ENCODE measurements at places on chromosomes 6 and 20. TPM values are rescaled to one million over a fixed set of nuclear protein-coding genes. Genes with fewer than 3 reads are reported as not detected.
A peak's percentile ranks its signal among the peaks of the same experiment; 100 is the strongest.

DNA sequence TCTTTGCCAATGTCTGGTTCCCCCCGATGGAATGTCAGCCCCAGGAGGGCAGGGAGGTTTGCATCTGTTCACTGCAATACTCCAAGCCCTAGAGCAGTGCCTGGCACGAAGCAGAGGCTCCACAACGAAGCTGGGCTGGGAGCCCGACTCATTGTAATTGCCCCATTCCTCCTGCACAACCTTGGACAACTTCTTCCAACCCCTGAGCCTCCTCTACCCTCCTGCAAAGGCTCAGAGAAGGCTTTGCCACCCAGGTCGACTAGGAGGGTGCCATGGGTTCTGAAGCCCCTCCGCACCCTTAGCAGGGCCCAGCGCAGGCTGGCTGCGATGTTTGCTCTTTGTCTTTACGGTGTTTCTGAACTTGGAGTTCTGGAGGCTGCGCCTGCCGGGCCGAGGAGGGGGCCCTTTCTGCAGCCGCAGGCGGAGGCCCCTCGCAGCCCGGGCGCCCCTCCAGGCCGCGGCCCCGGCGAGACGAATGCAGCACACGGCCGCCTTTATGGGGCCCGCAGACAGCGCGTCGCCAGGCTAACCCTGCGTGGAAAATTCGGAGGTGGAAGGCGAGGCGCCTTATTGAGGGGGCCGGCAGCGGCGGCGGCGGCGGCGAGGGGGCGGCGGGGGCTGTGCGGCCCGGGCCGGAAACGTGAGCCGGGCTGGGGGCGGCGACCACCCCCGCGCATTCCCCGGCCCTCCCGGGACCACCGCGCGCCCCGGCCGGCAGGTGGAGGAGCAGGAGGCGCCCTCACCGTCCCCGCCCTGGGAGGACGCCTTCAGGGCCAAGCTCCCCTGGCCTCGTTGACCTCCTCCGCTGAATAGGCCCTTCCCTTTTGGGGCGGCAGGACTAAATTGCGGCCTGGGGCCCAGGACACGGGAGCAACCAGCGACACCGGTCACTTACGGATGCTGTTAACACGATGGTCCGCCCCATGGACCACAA is 27.0 kb downstream of the SNAI1 start:
- H3K36me3 ChIP-seq: no peaks in the 10 kb centered on the region
- H3K27me3 ChIP-seq: no peaks in the 10 kb centered on the region
- H3K4me1 ChIP-seq: no peaks in the 10 kb centered on the region
- peak overlapping the region; percentile 17 for H3K4me3 ChIP-seq
- H3K27ac ChIP-seq: no peak overlapping the region

DNA sequence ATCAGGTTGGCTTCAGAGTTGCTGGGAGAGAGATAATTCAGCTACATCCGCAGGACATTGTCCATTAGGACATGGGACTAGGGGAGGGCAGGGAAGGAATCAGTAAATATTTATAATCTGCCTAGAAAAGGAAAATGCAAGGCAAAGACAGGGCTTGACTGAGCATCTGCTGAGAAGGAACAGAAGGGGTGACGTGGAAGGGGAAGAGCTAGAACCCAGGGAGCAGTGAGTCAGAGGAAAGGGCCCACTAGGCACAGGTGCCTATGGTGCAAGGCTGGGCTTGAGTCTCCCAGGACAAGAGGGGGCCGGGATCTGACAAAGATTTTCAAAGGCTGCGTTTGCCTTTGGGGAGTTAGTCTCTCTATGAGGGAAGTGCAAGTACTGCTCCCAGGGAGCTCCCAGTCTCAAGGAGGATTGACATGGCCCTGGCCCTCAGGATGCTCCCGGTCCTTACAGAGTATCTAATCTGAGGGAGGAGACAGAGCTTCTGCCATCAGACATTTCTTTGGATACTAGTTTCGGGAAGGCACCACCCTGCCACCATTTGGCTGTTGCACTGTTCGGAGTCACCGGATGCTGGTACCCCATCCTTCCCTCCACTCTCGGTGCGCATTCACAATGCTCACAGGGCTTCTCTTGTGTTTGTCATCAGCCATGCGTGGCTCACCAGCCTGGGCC is 21.9 kb downstream of the VEGFA start:
- H3K27me3 ChIP-seq: no peaks in the 10 kb centered on the region
- no peaks in the 10 kb centered on the region for H3K36me3 ChIP-seq
- no peak for DNase-seq
- H3K27ac ChIP-seq: no peak overlapping the region

GRCh38 chr6:11432713-11433450 is 104.7 kb upstream of the TMEM170B start:
- H3K4me1 ChIP-seq: peaks cover 33% of the 10 kb centered on the region
- no peak for DNase-seq
- peak overlapping the region; percentile 56 for H3K27ac ChIP-seq

- no peak overlapping the region for H3K27ac ChIP-seq
- no peaks in the 10 kb centered on the region for H3K36me3 ChIP-seq
- no peaks in the 10 kb centered on the region for H3K27me3 ChIP-seq
- DNase-seq: no peak
- H3K4me1 ChIP-seq: no peaks in the 10 kb centered on the region
- no peak overlapping the region for H3K4me3 ChIP-seq
Measured at GRCh38 chr6:121896363-121896762, 460.9 kb downstream of the GJA1 start.

DNA sequence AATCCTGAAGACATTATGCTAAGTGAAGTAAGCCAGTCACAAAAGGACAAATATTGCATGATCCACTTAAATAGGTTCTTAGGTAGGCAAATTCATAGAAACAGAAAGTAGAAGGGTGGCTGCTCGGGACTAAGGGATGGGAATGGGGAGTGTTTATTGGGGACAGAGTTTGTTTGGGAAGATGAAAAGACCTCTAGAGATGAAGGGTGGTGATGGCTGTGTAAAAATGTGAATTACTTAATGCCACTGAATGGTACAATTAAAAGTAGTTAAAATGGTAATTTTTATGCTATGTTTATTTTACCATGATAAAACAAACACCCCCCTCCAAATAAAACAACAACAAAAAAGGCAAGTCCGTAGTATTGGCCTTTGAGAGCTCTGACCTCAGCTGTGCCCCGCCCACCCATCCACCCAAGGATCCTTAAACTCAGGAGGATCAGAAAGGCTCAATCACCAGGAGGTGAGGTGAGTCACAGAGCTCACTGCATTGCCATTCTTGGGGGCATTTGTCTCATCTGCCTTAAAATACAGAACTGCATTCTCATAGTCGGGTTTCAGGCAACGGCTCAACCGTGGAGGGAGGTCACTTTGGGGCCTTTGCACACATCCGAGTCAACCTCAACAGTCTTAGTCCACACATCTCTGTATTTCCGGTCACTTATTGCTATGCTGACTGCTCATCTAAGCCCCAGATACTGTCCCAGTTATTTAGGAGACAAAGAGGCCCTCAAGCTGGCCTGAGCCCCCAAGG is 96.7 kb downstream of the SLC22A23 start:
- no peak overlapping the region for H3K4me3 ChIP-seq
- H3K27ac ChIP-seq: no peak overlapping the region
- no peak for DNase-seq
- no peaks in the 10 kb centered on the region for H3K27me3 ChIP-seq
- no peaks in the 10 kb centered on the region for H3K36me3 ChIP-seq
- H3K4me1 ChIP-seq: peaks cover 25% of the 10 kb centered on the region

DNA sequence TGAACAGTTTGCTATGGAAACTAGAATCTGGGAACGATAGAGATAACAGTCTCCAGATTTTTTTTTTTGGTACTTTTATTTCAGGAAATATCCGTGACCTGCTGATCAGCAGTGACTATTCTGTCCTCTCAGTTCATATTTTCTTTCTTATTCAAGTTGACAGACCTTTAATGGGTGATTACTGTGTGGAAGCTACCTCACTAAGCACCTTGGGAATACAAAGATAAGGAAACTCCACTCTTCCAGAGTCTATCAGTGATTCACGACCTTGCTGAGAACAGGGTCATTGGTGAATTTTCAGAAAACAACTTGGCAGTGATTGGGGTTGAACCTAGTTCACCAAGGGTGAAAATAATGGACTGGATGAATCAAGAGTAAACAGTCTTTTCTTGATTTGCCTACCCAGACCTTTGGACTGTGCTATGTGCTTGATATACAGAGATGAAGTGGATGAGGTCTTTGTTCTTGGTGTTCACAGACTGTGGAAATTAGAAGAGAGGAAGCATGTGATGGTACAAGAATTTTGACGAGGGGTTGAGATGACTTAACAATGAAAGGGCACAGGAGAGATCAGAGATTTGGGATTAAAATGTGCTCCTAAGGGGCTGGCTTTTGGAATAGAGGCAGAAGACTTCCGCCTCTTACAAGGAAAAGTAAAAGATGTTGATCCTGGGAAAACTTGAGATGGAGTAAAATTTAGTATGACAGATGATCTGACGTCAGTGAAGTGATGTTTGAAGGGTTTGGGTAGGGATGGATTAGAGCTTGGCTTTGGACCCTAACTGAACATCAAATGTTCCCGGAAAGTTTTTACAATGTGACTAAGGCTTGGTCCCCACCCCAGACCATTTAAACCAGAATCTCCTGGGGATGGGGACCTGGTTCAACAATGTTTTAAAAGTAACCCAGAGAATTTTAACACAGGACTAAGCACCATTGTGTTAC is 1.2 kb downstream of the KAT14 start:
- no peak for DNase-seq
- H3K4me3 ChIP-seq: peak overlapping the region; percentile 83
- H3K27me3 ChIP-seq: no peaks in the 10 kb centered on the region
- peak overlapping the region; percentile 97 for H3K27ac ChIP-seq
- H3K4me1 ChIP-seq: peaks cover 17% of the 10 kb centered on the region

- no peak overlapping the region for H3K4me3 ChIP-seq
- no peak overlapping the region for H3K27ac ChIP-seq
- no peaks in the 10 kb centered on the region for H3K27me3 ChIP-seq
- no peak for DNase-seq
Measured at GRCh38 chr20:53074811-53075314, 102.7 kb downstream of the TSHZ2 start.

GRCh38 chr6:1136415-1136774 is 175.5 kb upstream of the FOXQ1 start:
- H3K27me3 ChIP-seq: no peaks in the 10 kb centered on the region
- no peak overlapping the region for H3K4me3 ChIP-seq
- no peak overlapping the region for H3K27ac ChIP-seq
- H3K4me1 ChIP-seq: no peaks in the 10 kb centered on the region
- H3K36me3 ChIP-seq: no peaks in the 10 kb centered on the region

- no peak overlapping the region for H3K27ac ChIP-seq
- H3K4me1 ChIP-seq: no peaks in the 10 kb centered on the region
- H3K36me3 ChIP-seq: no peaks in the 10 kb centered on the region
- H3K4me3 ChIP-seq: no peak overlapping the region
Measured at GRCh38 chr6:14159090-14159489, 41.5 kb downstream of the CD83 start.

DNA sequence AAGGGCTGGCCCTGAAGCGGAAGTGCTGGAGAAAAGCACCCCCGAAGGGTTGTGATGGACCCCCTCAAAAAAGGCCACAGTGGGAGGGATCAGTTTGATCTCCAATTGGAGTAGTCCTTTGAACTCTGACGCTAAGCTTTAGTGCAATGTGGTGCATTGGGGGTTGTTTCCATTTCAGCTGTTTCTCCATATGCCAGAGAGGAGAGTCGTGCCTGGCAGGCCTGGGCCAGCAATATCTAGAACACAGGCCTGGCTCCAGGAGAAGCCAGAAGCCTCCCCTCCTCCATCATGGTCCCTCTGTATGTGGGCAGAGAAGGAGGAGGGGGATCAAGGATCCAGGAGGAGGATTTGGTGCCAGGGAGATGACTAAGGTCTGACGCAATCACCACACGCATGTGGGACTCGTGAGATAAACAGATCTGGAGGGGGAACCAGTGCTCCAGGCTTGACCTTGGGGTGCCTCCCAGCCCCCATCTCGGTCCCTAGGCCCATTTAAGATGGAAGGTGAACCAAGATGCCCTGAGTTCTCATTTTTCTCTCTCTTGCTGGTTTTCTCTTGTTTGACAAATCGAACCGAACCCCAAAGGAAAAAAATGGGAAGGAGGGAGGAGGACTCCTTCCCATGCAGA is 517.4 kb upstream of the JARID2 start:
- H3K36me3 ChIP-seq: no peaks in the 10 kb centered on the region
- no peak overlapping the region for H3K4me3 ChIP-seq
- H3K27me3 ChIP-seq: no peaks in the 10 kb centered on the region
- no peak overlapping the region for H3K27ac ChIP-seq
- peak; percentile 28 for DNase-seq

DNA sequence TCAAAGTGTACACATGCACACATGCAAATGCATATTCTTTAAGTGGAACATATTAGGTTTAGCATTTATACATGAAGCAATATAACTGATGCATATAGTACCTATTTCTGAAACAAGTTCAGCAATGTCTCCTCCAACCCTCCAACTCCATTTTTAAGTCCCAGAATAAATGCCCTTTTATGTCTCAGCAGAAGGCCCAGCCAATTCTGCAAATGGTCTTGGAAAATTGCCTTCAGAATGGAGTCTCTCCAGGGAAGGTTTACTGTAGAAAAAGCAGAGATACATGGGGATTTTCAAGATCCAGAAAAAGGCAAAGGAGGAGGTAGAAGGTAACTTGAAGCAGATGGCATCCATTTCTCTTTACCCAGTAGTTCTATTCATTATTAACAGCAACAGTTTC is 633.3 kb downstream of the MAFB start:
- no peak overlapping the region for H3K27ac ChIP-seq
- no peak for DNase-seq
- H3K4me1 ChIP-seq: no peaks in the 10 kb centered on the region
- H3K4me3 ChIP-seq: no peak overlapping the region

- peaks cover 4% of the 10 kb centered on the region for H3K4me1 ChIP-seq
- H3K27me3 ChIP-seq: no peaks in the 10 kb centered on the region
- no peak overlapping the region for H3K27ac ChIP-seq
- peaks cover 61% of the 10 kb centered on the region for H3K36me3 ChIP-seq
Measured at GRCh38 chr20:31560746-31561598, 44.1 kb upstream of the ID1 start.

GRCh38 chr6:168032005-168032760 is 34.7 kb downstream of the KIF25 start:
- H3K27ac ChIP-seq: peak overlapping the region; percentile 84
- H3K4me3 ChIP-seq: no peak overlapping the region
- H3K27me3 ChIP-seq: no peaks in the 10 kb centered on the region
- DNase-seq: no peak
- H3K4me1 ChIP-seq: peaks cover 44% of the 10 kb centered on the region

GRCh38 chr6:113994934-113995342 is 24.0 kb upstream of the HDAC2 start:
- peaks cover 11% of the 10 kb centered on the region for H3K4me1 ChIP-seq
- no peaks in the 10 kb centered on the region for H3K27me3 ChIP-seq
- H3K27ac ChIP-seq: no peak overlapping the region
- no peaks in the 10 kb centered on the region for H3K36me3 ChIP-seq
- DNase-seq: no peak
- H3K4me3 ChIP-seq: no peak overlapping the region

The MICB gene
- total RNA-seq: 1.2 TPM

The ZNF76 gene
- total RNA-seq: 33.0 TPM

The CARMIL1 gene
- total RNA-seq: 6.2 TPM

The TGIF2 gene
- total RNA-seq: 10.9 TPM

The ALDH5A1 gene
- total RNA-seq: 16.6 TPM

The TMEM74B gene
- 2.7 TPM for total RNA-seq

The TFAP2B gene
- total RNA-seq: not detected

The RAB32 gene
- 3.9 TPM for total RNA-seq

The MUC21 gene
- total RNA-seq: not detected

The PLN gene
- total RNA-seq: 2,827 TPM

The TNFRSF21 gene
- 18.1 TPM for total RNA-seq
